ENCODE measurements at places on chromosomes 13 and 19.

- H3K36me3 ChIP-seq, result no peaks in the 10 kb centered on the region
- H3K27ac ChIP-seq, result no peak overlapping the region
- no peaks in the 10 kb centered on the region for H3K4me1 ChIP-seq
- DNase-seq, result no peak
These were observed 14.3 kb downstream of the PEPD start for GRCh38 chr19:33507021-33507956.

GRCh38 chr13:30065181-30065580, 214.8 kb upstream of the UBL3 start:
- no peak overlapping the region for H3K4me3 ChIP-seq
- no peaks in the 10 kb centered on the region for H3K27me3 ChIP-seq
- DNase-seq, result no peak
- no peak overlapping the region for H3K27ac ChIP-seq

DNA sequence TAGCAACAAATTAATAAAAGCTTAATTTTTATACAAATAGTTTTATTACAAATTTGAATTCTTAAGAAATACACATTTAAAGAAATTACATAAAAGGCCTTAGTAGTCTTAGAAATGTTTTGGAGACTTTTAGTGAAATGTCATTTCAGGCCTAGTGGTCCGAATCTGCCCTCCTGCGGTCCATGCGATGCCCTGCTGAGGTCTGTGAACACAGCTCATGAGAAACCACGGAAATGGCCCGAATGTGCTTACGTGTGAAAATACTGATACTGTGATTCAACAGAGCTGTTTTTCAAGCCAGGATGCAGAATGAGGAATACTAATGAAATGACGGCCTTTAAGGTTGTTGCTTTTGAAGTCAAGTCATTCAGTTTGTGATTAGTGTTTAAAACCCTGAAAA, 157.9 kb downstream of the COL4A1 start:
- no peak overlapping the region for H3K27ac ChIP-seq
- DNase-seq, result no peak
- no peak overlapping the region for H3K4me3 ChIP-seq
- H3K4me1 ChIP-seq, result no peaks in the 10 kb centered on the region
- H3K27me3 ChIP-seq, result peaks cover 5% of the 10 kb centered on the region

DNA sequence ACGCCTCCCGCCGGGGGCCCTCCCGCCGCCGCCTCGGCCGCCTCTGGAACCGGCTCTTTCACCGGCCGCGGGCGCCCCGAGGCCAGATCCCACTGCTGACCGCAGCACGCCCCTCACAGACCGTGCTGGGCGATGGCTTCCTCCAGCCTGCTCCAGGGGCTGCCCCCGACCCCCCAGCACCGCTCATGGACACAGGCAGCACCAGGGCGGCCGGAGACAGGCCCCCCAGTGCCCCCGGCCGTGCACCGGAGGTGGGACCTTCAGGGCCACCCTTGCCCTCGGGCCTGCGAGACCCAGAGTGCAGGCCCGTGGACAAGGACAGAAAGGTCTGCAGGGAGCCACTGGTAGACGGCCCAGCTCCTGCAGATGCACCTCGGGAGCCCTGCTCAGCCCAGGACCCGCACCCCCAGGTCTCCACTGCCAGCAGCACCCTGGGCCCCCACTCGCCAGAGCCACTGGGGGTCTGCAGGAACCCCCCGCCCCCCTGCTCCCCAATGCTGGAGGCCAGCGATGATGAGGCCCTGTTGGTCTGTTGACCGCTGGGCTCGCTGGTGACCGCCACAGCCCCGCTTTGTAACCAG, 13.0 kb downstream of the LRP3 start:
- no peaks in the 10 kb centered on the region for H3K36me3 ChIP-seq
- H3K27me3 ChIP-seq, result no peaks in the 10 kb centered on the region
- H3K27ac ChIP-seq, result no peak overlapping the region

- H3K4me1 ChIP-seq, result no peaks in the 10 kb centered on the region
- DNase-seq, result no peak
- H3K4me3 ChIP-seq, result no peak overlapping the region
- no peaks in the 10 kb centered on the region for H3K27me3 ChIP-seq
- no peaks in the 10 kb centered on the region for H3K36me3 ChIP-seq
These were observed 204.3 kb upstream of the IPO5 start for GRCh38 chr13:97749174-97749573.

- no peak overlapping the region for H3K4me3 ChIP-seq
- H3K4me1 ChIP-seq, result no peaks in the 10 kb centered on the region
- peaks cover 3% of the 10 kb centered on the region for H3K36me3 ChIP-seq
These were observed 147.6 kb upstream of the RXFP2 start for GRCh38 chr13:31591642-31592233.

Measured in activated T-cell treated with anti-CD3 and anti-CD28 coated beads, Interleukin-2, amount 50 U/mL, for 72 hours (primary cell).